ENCODE measurements at places on chromosomes 16 and 17. TPM values are rescaled to one million over a fixed set of nuclear protein-coding genes. Genes with fewer than 3 reads are reported as not detected.

DNA sequence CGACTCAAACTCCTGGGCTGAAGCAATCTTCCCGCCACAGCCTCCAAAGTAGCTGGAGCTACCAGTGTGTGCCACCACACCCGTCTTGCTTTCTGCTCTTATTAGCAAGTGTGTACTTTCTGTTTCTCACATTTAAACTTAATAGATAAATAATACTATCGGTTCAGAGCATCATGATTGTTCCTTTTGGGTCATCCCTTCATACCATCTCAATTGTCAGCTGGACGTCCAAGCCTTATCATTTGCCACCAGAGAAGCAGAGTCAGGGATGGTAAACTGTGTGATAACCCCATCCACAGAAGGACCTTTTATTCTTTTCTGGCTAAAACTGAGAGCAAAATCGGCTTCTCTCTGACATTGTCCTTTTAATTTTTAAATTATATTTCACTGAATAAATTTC lies 279.8 kb upstream of the GOT2 start:
- no peak overlapping the region for H3K27ac ChIP-seq
- no peaks in the 10 kb centered on the region for H3K4me1 ChIP-seq
- no peak overlapping the region for H3K4me3 ChIP-seq
- no peaks in the 10 kb centered on the region for H3K27me3 ChIP-seq
- DNase-seq = no peak

DNA sequence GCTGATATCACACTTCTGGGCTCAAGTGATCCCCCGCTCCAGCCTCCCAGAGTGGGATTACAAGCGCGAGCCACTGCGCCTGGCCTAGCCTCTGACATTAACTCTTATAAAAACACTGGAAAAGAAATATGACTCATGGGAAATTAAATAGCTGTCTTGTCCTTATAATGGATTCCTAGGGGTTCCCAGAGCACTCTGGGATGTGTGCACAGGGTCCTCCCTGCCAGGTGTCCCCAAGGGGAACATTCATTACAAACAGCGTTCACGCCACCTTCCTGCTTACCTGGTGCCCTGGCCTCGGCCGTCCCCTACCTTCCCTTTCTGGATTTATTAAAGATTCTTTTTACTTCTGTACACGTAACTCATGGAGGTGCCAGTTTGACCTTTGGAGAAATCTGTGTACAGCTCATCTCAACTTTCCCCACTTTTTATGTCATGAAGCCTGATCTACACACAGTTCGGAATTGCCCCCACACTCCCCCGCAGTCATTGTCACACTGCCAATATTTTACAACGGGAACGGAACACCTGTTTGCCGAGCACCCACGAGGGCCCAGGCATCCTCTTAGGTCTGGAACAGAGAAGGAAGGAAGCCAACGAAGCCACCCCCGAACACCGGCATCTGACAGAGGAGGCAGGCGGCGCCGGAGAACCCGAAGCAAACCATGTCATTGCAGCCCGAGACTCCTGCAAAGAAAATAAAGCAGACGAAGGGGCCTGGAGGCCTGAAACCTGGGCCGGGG lies 39.7 kb upstream of the MEAK7 start:
- no peaks in the 10 kb centered on the region for H3K27me3 ChIP-seq
- peak; percentile 34 for DNase-seq
- no peaks in the 10 kb centered on the region for H3K36me3 ChIP-seq
- H3K4me1 ChIP-seq = no peaks in the 10 kb centered on the region

DNA sequence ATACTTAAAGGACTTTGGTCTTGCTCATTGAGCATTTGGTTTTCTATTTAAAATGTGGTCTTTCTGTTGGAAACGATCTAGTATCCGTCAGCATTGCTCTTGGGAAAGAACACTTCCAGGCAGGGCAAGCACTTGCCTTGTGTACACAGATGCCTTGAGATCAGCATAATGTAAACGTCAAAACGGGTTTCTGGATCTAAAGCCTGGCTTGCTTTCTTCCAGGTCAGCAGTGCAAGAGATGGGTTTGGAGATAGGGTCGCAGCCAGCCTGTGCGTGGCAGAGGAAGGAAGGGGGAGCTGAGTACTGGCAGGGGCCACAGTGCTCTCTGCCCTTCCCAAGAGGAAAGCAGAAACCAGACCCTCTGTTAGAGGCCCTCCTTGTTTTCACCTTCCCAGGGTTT lies 175.5 kb downstream of the LGALS9B start:
- no peaks in the 10 kb centered on the region for H3K36me3 ChIP-seq
- H3K27ac ChIP-seq = no peak overlapping the region
- H3K4me1 ChIP-seq = no peaks in the 10 kb centered on the region

DNA sequence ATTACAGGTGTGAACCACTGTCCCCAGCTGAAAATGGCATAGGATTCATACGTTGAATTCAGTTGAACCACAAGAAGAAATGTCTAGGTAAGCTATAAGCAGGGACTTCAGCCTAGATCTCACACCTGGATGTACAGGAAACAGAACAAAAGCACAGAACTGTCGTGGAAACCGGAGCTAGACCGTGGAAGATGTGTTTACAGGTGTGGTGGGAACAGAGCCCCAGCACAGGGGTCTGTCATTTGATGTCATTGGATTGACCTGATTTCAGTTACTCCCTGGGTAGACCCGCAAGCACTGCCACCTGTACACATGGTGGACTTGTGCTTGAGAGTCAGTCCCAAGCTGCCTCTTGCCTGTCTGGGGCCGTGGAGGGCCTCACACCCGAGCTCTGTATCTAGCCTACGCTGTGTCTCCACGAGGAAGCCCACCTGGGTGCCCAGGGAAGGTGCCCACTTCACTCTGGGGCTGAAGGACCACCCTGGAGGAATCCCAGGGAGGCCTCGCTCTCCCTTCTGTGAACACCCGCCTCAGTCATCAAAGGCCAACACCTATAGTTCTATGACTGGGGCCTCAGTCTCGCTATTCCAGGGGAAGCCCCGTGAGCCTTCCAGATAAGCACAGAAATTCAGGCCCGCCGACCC lies 32.2 kb upstream of the MLKL start:
- no peak overlapping the region for H3K27ac ChIP-seq
- no peaks in the 10 kb centered on the region for H3K4me1 ChIP-seq
- H3K4me3 ChIP-seq = no peak overlapping the region
- no peaks in the 10 kb centered on the region for H3K36me3 ChIP-seq

GRCh38 chr16:54362591-54363206 lies 76.1 kb upstream of the IRX3 start:
- no peaks in the 10 kb centered on the region for H3K36me3 ChIP-seq
- H3K27ac ChIP-seq = no peak overlapping the region
- no peak for DNase-seq
- H3K4me1 ChIP-seq = no peaks in the 10 kb centered on the region
- peaks cover 12% of the 10 kb centered on the region for H3K27me3 ChIP-seq

- H3K4me3 ChIP-seq = no peak overlapping the region
- H3K27me3 ChIP-seq = no peaks in the 10 kb centered on the region
- peak; percentile 17 for DNase-seq
- H3K27ac ChIP-seq = peak overlapping the region; percentile 2
- H3K4me1 ChIP-seq = peaks cover 43% of the 10 kb centered on the region
These were observed 6.0 kb downstream of the ST3GAL2 start for GRCh38 chr16:70432723-70433457.

The TP53TG3F gene
- not detected for total RNA-seq

DNA sequence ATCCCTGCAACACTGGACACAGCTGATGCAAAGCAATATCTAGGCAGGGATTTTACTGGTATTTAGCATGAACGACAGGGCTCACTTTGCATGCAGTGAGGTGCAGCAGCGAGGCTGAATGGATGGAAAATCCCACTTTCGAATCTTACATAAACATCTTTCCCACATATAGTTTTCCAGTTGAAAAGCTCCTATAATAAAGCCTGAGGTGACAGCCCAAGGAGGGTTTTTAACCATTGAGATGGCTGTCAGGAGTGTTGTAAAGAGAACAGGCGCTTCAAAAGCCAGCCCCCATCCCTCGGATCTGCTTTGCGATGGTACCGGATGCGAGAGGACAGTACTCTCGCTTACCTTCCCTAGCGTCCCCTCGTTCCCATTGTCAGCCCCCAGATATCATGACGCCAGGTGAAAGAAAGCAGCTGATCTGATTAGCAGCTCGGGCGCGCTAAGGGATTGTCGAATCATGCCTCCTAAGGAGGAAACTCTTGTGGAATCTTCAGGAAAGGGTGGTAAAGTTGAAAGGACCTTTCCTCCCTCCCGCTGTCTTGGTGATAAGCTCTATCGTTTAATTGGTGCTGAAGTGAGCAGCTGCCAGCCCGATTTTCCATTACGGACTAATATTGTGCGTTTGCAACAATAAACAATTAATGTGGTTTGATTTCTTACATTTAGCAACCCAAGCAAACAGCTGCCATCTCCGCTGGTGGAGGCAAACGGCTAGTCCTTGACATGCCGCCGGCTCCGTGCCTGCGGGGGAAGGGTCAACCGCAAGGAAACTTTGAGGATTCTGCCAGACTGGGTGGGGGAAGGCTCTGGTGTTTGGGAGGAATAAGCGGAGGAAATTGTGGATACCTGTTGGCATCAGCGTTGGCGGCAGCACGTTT lies 1.8 kb downstream of the CDH8 start:
- no peaks in the 10 kb centered on the region for H3K4me1 ChIP-seq
- no peaks in the 10 kb centered on the region for H3K36me3 ChIP-seq
- DNase-seq = no peak
- no peak overlapping the region for H3K27ac ChIP-seq
- H3K27me3 ChIP-seq = no peaks in the 10 kb centered on the region
